ENCODE measurements at places on chromosomes 5 and 9.

GRCh38 chr9:33287087-33287490 is 3.2 kb upstream of the NFX1 start:
- DNase-seq, result no peak

GRCh38 chr9:124312290-124313265 is 54.8 kb downstream of the NEK6 start:
- no peak for DNase-seq

- DNase-seq, result no peak
These were observed 58.0 kb upstream of the PTPN3 start for GRCh38 chr9:109556061-109556460.

- no peak for DNase-seq
These were observed 50.0 kb upstream of the RFX3 start for GRCh38 chr9:3575821-3576220.

DNA sequence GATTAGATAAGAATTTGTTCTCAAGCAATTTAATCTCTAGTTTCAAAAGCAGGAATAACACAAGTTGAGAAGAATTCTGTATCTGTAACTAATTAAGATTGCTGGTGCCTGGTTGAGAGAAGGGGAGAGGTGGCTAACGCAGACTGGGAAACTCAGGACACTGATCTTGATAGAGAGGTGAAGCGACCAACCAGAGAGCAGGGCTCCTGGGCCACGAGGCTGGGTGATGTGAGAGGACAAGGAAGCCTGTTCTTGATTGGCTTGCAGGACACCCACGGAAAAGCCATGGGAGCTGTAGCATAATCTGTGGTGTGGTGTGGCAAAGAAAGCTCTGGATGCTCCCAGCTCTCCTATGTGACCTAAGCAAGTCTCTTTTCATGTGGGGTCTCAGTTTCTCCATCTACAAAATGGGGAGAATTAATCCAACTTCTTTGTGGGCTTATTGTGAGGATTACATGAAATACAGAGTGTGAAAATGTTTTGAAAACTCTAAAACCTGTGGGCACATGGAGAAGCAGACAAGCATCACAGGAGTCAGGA is 594.1 kb upstream of the BRINP1 start:
- no peak for DNase-seq

GRCh38 chr9:130347931-130348330 is 82.4 kb downstream of the HMCN2 start:
- no peak for DNase-seq

DNA sequence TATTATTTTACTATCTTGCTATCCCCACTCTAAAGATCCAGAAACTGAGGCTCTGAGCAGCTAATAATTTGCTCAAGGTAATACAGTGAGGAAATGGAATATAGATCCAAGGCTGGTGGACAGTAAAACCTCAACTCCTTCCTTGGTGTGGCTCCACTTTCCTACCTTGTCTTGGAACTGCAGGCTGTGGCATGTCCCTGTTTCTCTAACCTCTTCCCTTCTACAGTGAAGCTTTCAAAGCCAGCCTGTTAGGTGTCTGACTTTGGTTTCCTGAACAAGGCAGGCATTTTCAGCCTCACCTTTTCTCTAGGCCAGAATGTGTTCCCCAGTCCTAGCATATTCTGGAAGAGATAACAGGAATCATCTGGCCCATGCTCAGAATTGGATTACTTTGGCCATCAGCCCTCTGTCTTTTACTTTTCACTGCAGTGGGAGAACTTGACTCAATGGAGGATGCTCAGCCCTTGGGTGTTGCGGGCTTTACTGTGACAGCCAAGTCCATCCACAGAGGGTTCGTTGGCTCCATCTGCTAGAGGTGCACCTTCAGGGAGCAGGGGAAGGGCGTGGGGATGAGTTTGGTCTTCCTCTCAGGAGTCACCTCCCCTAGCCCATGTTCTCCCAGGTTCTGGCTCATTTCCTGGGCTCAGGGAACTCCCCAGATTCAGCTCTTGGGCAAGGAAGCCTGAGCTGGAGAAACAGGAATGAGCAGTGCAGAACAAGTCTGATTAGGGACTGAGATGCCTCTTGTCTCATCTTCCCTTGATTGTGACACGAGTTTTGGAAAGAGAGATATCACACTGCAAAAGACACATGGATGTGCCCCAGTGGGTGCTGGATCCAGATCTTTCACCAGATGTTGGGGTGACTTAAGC is 1.1 kb downstream of the NIPAL4 start:
- no peak for DNase-seq

GRCh38 chr9:3571500-3571899 is 45.7 kb upstream of the RFX3 start:
- DNase-seq, result no peak

DNA sequence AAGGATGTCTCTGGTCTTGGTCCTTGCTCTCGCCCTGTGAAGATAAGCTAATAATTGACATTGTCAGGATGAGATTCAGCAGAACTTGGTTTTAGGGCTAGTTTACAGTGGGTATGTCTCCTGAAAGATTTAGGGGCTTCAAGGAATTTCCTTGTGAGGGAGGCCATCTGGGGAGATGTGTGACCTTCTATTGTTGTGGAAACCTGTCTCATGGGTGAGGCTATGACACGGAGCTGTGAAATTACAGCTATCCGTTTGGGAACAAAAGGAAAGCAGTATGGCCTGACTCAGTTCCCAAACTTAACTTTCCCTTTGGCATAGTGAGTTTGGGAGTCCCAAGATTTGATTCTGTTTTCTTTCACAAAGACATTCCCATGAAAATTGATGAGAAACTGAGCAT is 142.0 kb downstream of the PARP8 start:
- DNase-seq, result no peak

- no peak for DNase-seq
These were observed 38.4 kb downstream of the STXBP1 start for GRCh38 chr9:127650518-127650917.

DNA sequence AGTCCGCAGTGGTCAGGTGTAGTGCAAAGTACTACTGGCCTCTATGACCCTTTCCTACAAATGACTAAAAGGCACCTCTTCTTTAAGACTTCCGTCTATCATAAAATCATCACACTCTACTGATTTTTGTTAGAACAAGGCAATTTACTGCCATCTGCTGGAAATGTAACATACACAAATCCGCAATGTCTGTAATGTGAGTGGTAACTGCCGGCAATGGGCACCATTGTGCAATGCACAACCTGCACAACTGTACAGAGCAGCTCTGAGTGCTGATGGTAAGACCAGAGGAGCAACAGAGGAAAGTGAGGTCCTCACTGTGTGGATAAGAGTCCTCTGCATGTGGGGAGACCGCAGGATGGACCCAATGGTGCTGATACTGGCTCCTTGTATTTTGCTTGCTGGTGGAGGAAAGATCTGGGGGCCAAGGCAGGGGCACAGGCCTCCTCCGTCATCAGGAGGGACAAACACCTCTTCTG is 103.7 kb downstream of the ATPSCKMT start:
- DNase-seq, result no peak

DNA sequence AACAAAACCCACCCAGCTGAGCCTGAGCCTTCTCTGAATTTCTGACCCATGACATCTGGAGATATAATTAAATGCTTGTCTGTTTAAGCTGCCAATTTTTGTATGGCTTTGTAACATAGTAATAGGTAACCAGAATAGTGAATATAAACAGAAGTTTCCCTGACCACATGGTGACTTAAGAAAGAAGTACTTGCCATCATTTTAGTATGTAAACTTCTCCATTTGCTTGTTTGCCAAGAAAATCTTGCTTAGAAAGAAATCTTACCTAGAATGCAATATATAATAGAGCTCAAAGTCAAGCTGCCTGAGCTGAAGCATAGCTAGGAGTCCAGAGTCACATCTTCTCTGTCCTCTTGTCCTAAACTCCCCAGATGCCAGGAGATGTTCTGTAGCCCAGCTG is 117.0 kb downstream of the PCSK1 start:
- no peak for DNase-seq

DNA sequence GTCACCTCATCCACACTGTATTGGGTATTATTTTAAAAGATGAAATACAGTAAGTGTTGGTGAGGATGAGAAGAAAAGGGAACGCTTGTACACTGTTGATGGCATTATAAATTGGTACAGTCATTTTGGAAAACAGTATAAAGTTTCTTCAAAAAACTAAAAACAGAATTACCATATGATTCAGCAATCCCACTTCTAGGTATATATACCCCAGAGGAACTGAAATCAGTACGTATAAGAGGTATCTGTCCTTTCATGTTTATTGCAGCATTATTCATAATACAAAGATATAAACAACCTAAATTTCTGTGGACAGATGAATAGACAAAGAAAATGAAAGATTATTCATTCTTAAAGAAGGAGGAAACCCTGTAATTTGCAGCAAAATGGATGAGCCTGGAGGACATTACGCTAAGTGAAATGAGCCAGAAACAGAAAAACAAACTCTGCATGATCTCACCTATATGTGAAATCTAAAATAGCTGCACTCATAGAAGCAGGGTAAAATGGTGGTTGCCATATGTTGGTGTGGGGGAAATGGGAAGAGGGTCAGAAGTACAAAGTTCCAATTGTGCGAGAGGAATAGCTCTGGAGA is 191.6 kb downstream of the TRIM36 start:
- no peak for DNase-seq

- DNase-seq, result no peak
These were observed 37.8 kb downstream of the OTULIN start for GRCh38 chr5:14702238-14702839.

GRCh38 chr9:97468658-97469448 is 32.6 kb upstream of the TMOD1 start:
- no peak for DNase-seq

DNA sequence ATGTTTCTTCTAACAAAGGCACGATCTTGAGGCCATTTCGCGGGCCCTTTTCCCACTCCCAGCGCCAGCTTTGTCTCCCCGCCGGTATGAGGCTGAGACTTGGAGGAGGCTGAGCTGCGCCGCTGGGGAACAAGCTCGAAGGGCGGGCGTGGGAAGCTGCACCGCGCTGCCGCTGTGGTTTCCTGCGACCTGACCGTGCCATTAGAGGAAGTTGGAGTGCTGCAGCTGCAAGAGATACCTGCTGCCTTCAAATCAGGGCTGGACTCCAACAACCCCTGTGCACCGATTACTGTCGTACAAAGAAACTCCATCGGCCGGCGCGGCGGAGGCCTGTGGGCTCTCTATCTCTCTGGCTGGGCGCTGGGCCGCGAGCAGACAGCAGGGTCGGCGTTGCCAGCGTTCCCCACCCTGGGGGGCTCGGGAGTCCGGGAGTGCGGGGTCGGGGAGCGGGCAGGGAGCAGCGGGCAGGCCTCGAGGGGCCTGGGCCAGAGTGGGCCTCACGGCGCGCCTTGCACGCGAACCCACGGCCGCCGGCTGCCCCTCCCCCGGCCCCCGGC is 1.3 kb upstream of the ERBIN start:
- peak; percentile 35 for DNase-seq

- DNase-seq, result no peak
These were observed 82.2 kb downstream of the NRG2 start for GRCh38 chr5:139960723-139961383.

DNA sequence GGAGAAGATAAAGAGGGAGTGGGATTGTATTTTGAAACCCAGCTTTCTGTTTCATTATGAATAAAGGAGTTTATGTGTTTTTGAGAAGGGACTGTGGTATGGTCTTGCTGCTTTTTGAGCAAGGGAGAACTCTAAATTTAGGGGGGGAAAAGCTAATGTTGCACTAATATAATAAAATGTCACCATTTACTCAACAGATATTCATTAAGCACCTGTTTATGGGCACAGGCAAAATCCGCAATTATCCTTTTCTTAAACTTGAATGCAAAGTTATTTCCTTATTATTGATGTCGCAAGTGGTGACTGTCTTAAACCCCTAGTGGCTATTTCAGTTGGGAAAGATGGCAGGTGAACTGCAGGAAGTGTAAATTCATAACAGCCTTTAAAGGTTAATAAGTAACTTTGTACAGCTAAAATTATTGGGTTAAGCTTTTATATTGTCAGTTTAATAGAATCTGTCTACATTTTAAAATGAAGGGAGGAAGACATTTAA is 1.5 kb downstream of the CDC42SE2 start:
- no peak for DNase-seq

DNA sequence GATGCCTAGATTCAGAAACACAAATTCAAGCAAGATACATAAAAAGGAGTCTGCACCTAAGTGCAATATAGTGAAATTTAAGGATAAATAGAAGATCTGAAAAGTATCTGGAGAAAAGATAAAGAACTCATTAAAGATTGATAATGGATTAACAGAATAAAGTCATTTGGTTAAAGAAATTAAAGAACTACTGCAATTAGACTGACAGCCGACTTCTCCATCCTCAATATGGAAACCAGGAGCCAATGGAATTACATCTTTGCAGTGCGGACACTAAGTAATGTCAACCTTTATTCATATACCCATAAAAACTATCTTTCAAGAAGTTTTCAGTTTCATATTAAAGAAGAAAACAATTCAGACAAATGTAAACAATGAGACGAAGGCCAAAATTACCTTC is 81.0 kb downstream of the MRPL36 start:
- DNase-seq, result no peak

Measured in stimulated activated CD4-positive, alpha-beta T cell treated with anti-CD3 and anti-CD28 coated beads, TNF-alpha, amount 100 ng/mL, for 1 hour (primary cell).